ENCODE measurements at places on chromosomes 5 and 9.
A peak's percentile ranks its signal among the peaks of the same experiment; 100 is the strongest.

GRCh38 chr9:34510497-34511468 lies 12.0 kb downstream of the ENHO start:
- DNase-seq, result no peak

DNA sequence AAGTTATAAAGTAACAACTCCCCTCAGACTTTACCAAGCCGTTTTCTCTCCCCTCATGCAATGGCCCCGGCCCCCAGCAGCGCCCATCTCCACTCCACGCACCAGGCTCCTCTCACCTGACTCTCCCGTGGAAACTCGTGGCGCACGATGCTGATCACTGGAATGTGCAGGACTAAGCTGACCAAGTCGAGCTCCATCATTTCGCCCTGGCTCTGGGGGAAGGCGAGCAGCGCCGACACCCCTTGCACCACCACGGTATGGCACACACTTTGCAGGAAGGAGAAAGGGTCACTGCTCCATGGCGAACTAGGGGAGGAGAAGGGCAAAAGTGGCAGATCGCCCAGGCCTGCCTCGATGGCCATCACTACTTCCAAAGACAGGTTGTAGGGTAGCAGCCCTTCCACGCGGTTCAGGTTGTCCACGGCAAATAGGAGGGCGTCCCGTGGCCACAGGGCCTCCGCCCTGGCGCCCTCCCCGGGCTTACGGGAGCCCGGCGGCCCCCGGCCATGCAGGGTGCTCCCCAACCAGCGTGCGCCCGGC lies 1.2 kb downstream of the GRIN3A start:
- no peak for DNase-seq

DNA sequence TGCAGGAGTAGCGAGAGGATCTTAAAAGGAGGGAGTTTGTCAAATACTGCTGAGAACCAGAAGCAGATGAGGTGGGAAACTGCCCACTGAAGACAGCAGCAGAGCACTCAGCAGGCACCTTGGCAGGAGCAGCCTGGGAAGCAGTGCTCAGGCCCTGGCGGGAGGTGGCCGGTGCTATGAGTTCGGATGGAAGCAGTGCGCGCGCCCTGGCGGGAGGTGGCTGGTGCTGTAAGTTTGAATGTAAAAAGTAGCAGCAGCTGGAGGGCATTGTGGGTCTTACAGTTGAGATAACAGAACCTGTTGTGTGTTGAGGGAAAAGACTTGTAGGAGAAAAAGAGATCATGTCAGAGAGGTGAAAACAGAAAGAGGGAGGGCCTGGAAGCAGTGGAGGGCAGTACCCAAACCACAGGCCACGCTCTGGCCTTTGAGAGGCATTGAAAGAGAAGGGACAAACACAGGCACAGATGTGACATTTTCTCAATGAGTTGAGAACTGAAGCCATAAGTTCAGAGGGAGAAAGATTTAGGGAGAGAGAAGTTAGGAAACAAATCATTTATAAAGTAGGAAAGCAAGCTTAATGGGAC lies 130.9 kb downstream of the ERCC6L2 start:
- no peak for DNase-seq

GRCh38 chr5:132655821-132656773 lies 1.9 kb upstream of the IL13 start:
- DNase-seq, result peak; percentile 62

- no peak for DNase-seq
Observed at GRCh38 chr9:94082553-94082952, 1.7 kb upstream of the PTPDC1 start.

GRCh38 chr5:1638658-1639400 lies 115.1 kb upstream of the LPCAT1 start:
- DNase-seq, result no peak
